GM13977 (cell line): ENCODE measurements at places on chromosomes 7 and 10.

GRCh38 chr7:10412422-10413019 is 561.2 kb upstream of the PHF14 start:
- DNase-seq: peak; percentile 26

DNA sequence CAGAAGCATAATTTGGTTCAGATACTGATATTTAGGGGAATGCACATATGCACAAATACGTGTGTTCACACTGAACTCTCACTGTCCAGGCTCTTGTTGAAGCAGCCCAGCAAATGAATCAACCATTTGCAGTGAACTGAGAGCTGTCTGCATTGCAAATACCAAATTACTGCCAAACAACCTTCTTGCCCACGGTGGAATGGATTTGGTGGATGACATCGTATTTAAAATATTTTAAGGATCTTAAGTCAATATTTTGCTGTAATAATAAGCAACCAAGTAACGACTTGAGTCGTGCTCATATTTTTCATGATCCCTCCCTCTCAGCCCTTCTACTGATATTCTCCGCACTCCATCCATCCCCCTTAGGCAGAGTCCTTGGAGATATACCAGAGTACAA is 107.9 kb upstream of the FEZF1 start:
- DNase-seq: no peak

GRCh38 chr7:44218418-44219201 is 17.8 kb downstream of the YKT6 start:
- DNase-seq: no peak

- no peak for DNase-seq
These were observed 35.2 kb downstream of the ST7 start for GRCh38 chr7:116988363-116988989.

- DNase-seq: no peak
These were observed 21.2 kb downstream of the LSMEM1 start for GRCh38 chr7:112501801-112502503.

DNA sequence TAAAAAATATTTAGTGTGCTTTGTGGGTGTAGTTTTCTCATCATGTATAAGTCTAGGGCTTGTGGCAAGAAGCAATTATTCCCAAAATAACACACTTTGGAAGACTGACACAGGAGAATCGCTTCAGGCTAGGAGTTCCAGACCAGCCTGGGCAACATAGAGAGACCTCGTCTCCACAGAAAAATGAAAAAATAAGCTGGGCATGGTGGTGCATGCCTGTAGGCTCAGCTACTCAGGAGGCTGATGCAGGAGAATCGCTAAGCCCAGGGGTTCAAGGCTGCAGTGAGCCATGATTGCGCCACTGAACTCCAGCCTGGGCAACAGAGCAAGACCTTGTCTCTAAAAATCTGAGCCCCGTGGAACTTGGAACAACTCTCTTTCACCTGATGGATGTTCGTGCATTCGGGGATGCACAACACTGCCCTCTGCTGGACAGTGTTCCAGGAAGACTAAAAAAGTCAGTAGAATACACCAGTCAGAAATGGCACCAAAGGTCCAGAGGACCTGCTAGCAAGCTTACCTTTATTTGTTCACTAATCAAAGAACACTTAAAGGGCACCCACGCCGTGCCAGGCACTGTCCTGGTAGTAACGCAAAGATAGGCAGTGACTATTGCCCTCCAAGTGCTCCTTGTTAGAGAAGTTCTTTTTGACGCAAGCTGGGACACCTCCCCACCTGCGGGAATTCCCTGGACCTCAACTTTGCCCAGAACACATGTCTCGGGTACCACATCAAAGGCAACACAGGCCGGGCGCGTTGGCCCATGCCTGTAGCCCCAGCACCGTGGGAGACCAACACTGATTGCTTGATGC is 81.9 kb upstream of the CALN1 start:
- DNase-seq: peak; percentile 58

DNA sequence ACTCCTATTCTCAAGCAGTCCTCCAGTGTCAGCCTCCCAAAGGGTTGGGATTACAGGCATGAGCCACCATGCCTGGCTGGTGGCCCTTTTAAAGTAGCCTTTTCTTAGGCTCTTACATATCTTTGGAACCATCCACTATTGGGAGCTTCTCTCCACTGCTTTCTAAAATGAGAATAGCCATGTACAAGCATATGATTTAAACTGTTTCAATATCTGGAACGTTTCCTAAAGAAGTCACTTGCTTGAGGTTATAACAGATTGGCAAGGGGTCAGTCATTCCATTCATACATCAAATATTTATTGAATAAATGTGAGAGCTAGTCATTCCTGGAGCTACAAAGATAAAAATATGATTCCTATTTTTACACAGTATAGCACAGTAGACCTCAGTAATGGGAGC is 97.4 kb upstream of the LRGUK start:
- DNase-seq: no peak

GRCh38 chr7:105699568-105700236 is 118.4 kb upstream of the EFCAB10 start:
- DNase-seq: no peak

DNA sequence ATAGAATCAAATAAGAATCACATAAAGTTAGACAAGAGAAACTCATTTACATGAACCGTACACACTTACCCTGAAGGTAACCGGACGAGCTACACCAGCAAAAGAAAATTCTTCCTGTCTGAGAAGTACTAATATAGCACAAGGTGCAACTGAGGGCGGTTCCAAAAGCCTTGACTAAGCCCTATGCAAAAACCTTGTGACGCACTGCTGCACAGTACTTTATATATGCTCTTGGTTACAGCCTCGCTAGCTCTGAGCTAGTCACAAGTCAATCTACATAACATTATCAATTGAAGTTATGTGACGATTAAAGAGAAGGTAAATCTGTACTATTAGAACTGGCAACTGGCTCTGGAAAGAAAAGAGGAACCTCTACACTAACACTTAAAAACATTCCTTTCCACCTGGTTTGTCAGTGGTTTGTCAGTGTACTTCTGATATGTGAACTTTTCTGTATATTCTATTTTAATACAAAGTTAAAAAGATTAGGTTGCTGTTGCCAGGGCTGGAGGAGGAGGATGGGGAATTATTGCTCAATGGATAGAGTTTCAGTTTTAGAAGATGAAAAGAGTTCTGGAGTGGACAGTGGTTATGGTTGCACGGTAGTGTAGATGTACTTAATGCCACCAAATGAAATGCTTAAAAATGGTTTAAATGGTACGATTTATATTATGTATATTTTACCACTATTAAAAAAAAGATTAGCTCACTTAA is 21.6 kb downstream of the NT5C3A start:
- peak; percentile 60 for DNase-seq

DNA sequence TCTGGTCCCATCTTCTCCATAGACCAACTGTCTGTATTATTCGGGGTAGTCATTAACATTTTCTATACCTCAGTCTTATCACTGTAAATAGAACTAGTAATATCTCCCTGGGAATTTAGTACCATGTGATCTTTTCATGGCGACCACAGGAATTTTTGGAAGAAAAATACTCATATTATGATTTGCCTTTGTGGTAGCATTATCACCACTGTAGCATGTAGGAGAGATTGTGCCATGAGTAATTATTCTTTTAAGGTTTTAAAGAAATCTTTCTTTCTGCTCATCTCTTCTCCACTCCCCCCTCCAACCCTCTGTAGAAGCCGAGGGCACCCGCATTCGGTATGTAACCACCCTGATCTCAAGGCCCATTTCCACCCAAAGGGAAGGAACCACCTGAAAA is 25.0 kb downstream of the ZNF365 start:
- DNase-seq: no peak

DNA sequence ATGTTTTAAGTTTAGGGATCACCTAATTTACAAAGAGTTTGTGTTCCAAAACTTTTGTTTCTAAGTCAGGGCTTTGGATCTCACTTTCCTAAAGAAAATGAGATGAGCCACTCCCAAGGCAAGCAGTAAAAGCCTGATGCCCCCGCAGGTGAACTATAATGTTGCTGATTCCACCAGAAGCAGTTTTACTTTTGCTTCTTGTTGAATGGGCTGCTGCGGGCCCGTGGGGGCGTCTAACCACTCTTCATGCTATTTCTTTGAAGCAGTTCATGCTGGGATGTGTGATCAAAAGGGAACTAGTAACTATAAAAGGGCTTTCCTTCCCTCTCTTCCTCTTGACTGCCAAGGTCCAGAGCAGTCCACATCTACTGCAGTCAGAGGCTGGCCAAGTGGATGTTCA is 118.7 kb upstream of the NEBL start:
- DNase-seq: no peak
